Karpas-422 (cell line): ENCODE measurements at places on chromosomes 3 and 15.

GRCh38 chr3:46460051-46460450, 4.7 kb downstream of the LTF start:
- DNase-seq = no peak
- no peaks in the 10 kb centered on the region for H3K4me1 ChIP-seq
- no peak overlapping the region for H3K4me3 ChIP-seq
- 0 out of 2 replicates have a peak, but pooled peaks cover 3% of the 10 kb centered on the region for H3K27me3 ChIP-seq
- H3K36me3 ChIP-seq = no peaks in the 10 kb centered on the region

DNA sequence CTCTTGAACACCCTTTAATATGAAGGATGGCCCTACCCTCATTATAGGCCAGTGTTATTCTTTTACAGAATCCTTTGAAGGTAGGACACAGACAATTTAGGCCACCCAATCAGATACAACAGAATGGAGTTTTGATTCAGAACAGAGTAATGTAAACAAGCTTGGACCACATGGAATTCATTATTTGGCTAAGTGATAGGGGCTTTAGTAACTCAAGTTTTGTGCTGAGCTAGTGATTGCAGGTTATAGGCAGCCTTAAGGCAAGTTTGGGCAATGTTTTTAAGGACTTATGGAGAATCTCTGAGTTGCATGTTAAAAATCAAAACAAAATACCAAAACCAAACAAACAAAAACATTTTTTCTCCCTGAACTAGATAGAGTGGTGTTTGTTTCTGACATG, 312.1 kb upstream of the ROBO1 start:
- no peak overlapping the region for H3K4me3 ChIP-seq
- no peaks in the 10 kb centered on the region for H3K36me3 ChIP-seq

DNA sequence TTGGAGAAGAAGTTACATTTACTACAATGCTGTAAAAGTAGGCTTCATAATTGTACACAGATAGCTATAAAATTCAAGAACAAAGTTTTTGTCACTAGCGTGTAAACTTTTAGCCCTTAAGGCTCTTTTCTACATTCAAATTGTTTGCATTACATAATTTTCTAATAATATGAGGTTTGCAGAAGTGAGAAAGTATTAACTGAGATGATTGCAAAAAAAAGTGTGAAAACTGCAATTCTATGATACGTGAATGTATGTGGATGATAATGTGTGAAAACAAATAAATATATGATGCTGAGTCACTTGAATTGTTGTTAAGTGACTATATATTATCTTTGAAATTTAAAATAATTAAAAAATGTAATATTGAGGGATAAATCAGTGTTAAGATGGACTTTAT, 557.5 kb downstream of the NAALADL2 start:
- no peak overlapping the region for H3K27ac ChIP-seq
- no peak overlapping the region for H3K4me3 ChIP-seq

- no peaks in the 10 kb centered on the region for H3K36me3 ChIP-seq
- H3K4me3 ChIP-seq = no peak overlapping the region
- peaks cover 10% of the 10 kb centered on the region for H3K4me1 ChIP-seq
- H3K27ac ChIP-seq = no peak overlapping the region
Observed at GRCh38 chr15:40330368-40330836, 6.9 kb downstream of the INAFM2 start.

GRCh38 chr15:69524814-69525213, 72.2 kb downstream of the RPLP1 start:
- H3K36me3 ChIP-seq = no peaks in the 10 kb centered on the region
- no peaks in the 10 kb centered on the region; the same call in 1 of the 2 replicates for H3K4me1 ChIP-seq
- H3K27me3 ChIP-seq = no peaks in the 10 kb centered on the region
- H3K27ac ChIP-seq = no peak overlapping the region

DNA sequence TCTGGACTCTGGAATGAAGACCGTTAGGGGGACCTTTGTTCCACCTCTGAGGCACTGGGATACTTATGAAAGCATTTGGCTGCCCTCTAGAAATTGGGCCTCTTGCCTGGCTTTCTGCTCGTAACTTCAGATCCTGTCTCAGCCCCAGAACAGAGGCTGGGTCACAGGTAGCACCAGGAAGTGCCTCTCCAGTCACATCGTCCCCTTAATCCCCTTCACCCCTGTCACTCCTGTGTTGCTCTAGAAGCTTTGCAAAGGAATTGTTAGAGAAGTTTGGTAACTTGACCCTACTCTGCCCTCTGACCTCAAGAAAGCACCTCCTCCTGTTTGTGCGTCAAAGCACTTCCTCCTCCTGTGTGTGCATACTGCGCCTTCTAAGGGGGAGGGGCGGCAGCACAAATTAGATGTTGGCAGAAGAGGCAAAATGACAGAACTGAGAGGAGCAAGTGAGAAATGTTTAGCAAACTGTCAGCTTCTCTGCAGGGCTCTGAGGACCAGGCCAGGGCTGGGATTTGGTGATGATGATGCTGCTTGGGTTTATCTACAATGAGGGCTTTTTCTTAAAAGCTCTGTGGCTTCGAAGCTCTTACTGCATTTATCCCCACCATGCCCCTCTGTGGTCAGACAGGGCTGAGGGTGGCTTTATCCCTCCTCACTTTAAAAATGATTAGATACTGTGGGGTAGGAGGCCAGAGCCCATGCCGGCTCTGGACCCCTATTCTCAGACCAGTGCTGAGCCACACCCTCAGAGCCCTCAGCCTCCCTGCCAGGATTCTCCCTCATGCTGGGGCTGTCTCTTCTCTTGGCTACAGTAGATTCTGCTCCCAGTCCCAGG, 76.2 kb downstream of the LARS2 start:
- peak; percentile 76 for DNase-seq
- peak overlapping the region; percentile 97 for H3K27ac ChIP-seq
- peaks cover 30% of the 10 kb centered on the region for H3K36me3 ChIP-seq

- peaks cover 3% of the 10 kb centered on the region; the same call in 1 of the 2 replicates for H3K36me3 ChIP-seq
- no peak overlapping the region for H3K4me3 ChIP-seq
- no peaks in the 10 kb centered on the region for H3K4me1 ChIP-seq
- DNase-seq = no peak
- no peak overlapping the region for H3K27ac ChIP-seq
- H3K27me3 ChIP-seq = no peaks in the 10 kb centered on the region
Observed at GRCh38 chr3:17151598-17152373, 267.0 kb downstream of the PLCL2 start.
